ENCODE measurements at places on chromosomes 6 and 20.
A peak's percentile ranks its signal among the peaks of the same experiment; 100 is the strongest.

- DNase-seq: no peak
Measured at GRCh38 chr20:60233018-60233630, 274.9 kb downstream of the CDH26 start.

- DNase-seq: peak; percentile 73
Measured at GRCh38 chr6:33312361-33313104, 1.3 kb downstream of the TAPBP start.

DNA sequence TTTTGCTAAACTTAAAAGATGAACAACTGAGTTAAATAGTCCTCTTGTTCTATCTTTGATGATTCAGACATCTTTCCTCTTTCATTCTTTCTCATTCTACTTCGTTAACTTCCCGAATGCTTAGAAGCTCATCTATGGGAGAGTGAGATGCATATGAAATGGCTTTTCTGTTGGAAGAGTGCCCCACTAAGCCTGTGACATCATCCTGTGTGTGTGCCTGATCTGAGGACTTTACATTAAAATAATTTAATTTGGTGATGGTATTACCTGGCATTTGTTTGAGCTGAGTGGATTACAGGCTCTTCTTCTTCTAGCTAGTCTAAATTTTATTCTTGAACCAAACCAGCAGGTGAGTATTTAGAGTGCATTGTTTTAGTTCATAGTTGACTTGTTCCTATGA is 626.5 kb downstream of the QKI start:
- no peak for DNase-seq

- DNase-seq: no peak
Measured at GRCh38 chr20:49891476-49892110, 23.7 kb downstream of the SPATA2 start.

GRCh38 chr6:55014321-55015088 is 159.8 kb upstream of the HCRTR2 start:
- no peak for DNase-seq
